ENCODE measurements at places on chromosomes 6 and 20. TPM values are rescaled to one million over a fixed set of nuclear protein-coding genes. Genes with fewer than 3 reads are reported as not detected.
A peak's percentile ranks its signal among the peaks of the same experiment; 100 is the strongest.

- no peak for DNase-seq
These were observed 17.5 kb downstream of the ATXN1 start for GRCh38 chr6:16743664-16744210.

DNA sequence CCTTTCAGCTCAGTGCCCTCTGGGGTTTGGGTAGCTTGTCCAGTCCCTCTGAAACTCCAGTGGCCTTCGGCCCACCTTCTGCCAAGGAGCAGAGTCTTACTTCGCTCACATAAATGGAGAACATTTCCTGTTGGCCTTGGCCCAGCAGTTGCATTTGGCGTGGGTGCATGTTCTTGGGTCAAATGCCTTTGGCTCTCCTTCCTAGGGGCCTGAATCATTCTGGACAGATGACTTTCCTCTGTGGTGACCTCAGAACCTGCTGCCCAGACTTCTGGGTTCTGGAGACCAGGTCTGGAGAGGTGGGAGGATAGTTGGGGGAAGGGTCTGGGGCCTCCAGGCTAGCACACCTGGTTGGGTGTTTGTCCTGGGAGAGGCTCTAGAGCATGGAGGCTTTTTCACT is 29.3 kb downstream of the BCAS4 start:
- peak; percentile 64 for DNase-seq

- DNase-seq, result no peak
These were observed 6.9 kb upstream of the KIF16B start for GRCh38 chr20:16580147-16580546.

DNA sequence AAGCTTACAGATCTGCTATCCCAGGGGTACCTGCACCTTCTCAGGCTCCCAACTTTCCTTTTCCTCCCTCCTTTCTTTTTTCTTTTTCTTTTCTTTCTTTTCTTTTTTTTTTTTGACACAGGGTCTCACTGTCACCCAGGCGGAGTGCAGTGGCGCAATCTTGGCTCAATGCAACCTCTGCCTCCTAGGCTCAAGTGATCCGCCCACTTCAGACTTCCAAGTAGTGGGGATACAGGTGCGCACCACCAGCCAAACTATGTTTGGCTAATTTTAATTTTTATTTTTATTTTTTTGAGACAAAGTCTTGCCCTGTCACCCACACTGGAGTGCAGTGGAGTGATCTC is 36.0 kb downstream of the PIM1 start:
- no peak for DNase-seq

GLP1R gene
- 0.36 TPM for total RNA-seq

B3GAT2 gene
- not detected for total RNA-seq

DNA sequence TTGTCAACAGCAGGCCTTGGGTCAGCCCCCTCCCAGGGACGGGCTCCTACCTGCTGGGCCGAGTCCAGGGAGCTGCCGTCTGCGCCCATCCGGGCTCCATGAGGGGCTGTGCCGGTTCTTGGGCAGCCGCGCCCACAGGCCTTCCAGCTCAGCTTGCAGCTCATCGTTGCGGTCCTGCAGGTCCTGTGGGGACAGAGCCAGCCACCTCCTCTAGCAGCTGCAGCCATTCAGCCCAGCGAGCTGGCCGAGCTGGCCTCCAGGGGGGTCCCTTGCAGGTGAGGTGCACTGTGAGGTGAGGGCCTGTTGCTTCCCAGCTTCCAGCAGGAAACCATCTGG is 74.4 kb downstream of the GINS1 start:
- no peak for DNase-seq

DNA sequence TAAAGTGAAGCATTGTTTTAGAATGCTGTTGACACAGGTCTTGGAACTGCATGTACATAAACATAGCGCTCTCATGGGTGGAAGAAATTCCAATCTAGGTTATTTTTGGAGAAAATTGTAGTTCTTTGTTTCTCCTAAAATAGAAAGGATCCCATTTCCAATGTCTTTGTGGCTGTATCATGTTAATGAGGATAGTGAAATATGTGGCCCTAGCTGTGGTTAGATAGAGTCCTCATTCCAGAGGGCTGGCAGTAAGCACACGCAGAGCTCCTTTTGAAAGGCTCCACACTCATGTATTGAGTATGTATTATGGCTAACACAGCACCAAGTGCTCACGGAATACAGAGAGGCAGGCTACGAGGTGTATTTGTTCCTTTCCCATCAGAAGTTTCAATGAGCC is 60.9 kb downstream of the SNRNP48 start:
- no peak for DNase-seq

DNA sequence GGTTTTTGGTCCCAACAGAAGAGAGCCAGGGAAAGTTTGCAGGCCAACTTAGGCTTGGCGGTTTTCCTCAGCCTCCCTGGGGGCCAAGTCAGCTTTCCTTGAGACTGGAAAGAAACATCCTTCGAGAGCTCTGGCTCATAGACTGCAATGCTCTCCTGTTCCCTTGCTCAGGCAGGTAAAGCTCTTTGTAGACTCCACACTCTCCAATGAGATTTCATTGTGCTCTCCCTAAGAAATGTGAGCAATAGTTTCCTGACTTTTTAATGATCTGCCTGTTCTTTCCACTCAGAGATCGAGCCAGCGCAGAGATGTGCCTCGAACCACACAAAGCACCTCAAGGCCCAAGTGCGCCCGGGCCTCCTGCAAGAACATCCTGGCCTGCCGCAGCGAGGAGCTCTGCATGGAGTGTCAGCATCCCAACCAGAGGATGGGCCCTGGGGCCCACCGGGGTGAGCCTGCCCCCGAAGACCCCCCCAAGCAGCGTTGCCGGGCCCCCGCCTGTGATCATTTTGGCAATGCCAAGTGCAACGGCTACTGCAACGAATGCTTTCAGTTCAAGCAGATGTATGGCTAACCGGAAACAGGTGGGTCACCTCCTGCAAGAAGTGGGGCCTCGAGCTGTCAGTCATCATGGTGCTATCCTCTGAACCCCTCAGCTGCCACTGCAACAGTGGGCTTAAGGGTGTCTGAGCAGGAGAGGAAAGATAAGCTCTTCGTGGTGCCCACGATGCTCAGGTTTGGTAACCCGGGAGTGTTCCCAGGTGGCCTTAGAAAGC is 13.9 kb downstream of the TNFAIP3 start:
- no peak for DNase-seq

- DNase-seq, result no peak
These were observed 88.2 kb downstream of the SAMD3 start for GRCh38 chr6:130134582-130134981.

GRCh38 chr6:88376768-88377387 is 210.7 kb upstream of the CNR1 start:
- DNase-seq, result no peak

RPS6KA2 gene
- 85.3 TPM for total RNA-seq

DNA sequence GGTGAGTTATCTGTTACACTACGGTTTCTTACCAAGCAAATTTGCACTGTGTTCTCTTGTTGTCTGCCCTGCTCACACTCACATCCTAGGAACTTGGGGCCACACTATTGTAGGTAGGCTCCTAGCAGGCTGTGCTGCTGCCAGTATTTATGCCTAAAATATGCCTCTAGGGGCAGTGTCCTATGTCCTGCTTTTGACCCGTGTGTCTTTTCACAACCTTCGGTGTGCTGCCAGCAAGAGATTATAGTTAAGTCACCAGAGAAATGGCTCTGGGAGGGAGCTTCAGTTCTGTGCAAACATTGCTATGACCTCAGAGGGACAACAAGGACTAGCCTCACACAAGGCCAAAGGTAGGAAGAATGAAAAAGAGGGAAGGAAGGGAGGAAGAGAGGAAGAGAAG is 8.9 kb upstream of the TAAR5 start:
- no peak for DNase-seq

DNA sequence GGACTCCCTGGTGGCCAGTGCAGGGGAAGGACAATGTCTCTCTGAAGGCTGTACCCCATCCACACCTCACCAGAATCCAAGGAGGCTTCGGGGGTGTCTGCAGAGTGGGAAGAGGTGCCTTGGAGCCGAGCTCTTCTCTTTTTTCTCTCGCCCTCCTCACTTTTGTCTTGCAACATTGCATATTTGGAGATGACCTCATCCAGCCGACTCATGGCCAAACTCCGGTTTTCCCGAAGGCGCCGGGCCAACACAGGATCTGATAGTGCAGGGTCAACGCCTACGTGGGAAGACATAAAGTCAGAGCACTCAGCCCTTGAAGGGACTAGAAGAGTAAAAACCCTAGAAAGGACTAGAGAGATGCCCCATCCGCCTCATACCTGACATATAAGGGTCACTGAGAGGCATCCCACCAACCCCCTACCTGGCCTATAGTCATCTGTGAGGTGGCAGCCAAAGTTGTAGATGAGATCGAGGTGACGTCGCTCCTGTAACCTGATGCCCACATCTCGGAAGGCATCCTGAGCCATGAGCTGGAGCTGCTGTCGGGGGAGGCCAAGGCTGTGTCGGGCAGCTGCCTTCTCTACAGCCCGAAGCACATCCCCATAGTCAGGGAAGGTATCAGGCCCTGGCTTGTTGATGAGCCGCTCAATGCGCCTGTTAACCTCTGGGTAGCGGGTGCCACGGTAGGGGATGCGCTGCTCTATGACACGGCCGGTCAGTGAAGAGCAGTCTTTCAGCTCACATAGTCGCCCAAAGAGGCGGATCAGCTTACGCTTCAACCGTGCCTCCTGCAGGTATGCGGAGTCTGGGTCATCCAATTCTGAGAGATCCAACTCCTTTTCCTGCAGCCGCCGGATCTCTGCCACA is 3.0 kb upstream of the ZBTB22 start:
- peak; percentile 73 for DNase-seq

BPI gene
- total RNA-seq, result not detected

- DNase-seq, result no peak
These were observed 267.0 kb downstream of the SLC35F1 start for GRCh38 chr6:118174071-118174470.

- DNase-seq, result no peak
These were observed 20.7 kb upstream of the ADGB start for GRCh38 chr6:146578054-146578453.

GRCh38 chr6:22682979-22683378 is 113.6 kb downstream of the HDGFL1 start:
- DNase-seq, result no peak

SIRPA gene
- total RNA-seq, result 14.5 TPM

- DNase-seq, result no peak
These were observed 27.8 kb upstream of the APMAP start for GRCh38 chr20:25020345-25020744.

LCA5 gene
- 5.8 TPM for total RNA-seq

DNA sequence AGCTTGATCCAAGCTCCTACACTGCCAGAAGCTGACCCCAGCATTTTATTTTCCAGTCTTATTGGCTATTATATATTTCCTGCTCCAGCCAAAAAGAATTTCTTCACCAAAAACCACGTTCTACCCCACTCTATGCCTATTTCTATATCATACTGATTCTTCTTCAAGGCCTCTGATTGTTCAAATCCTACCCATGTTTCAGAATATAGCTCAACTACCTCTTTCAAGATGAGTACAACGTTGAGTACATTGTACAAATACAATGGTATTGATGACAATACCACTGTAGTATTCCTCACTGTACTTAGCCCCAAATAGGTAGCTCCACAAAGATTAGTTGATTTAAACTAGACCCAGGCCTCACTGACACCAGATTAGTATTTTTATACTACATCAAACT is 31.0 kb downstream of the ASCC3 start:
- DNase-seq, result no peak

EEF1A2 gene
- total RNA-seq, result 20.2 TPM

ARMH2 gene
- total RNA-seq, result not detected

SLC9A8 gene
- total RNA-seq, result 35.0 TPM

- DNase-seq, result no peak
These were observed 143.4 kb downstream of the JARID2 start for GRCh38 chr6:15389084-15389764.

KCNK17 gene
- not detected for total RNA-seq

DNA sequence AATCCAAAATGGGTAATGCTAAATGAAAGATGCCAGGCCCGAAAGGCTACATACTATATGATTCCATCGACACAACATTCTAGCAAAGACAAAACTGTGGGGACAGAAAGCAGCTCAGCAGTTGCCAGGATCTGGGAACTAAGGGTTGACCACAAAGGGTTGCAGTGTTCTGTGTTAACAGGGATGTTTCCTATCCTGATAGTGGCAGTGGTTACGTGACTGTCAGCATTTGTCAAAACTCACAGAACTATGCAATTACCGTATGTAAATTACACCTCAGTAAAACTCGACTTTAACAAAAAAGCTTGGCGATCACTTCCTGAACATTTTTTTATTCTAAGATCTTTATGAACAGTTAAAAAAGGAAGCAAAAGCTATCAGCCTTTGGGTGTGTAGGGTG is 83.9 kb downstream of the BANF2 start:
- no peak for DNase-seq

FAM217A gene
- not detected for total RNA-seq

All from ureter (tissue), 1 donor.